ENCODE measurements at places on chromosomes 7 and 10.

DNA sequence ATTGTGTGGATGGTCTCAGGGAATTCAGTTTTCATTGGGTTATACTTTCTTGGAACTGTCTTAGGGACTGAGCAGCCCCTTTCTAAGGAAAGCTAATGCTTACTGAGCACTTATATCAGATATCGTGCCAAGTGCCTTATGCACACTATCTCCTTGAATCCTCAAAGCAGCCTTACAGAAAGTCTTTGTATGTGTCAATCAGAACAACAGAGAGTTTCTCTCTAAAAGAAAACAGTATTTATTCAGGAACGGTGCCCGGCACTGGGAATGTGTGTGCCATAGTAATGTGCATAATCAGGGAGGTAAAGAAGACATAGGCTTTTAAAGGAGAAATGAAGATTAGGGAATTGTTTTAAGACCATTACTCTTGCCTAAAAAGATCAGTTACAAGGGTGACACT lies 17.3 kb downstream of the ANTXRL start:
- DNase-seq, result no peak

- DNase-seq, result no peak
These were observed 124.6 kb downstream of the AUTS2 start for GRCh38 chr7:69722843-69723242.

DNA sequence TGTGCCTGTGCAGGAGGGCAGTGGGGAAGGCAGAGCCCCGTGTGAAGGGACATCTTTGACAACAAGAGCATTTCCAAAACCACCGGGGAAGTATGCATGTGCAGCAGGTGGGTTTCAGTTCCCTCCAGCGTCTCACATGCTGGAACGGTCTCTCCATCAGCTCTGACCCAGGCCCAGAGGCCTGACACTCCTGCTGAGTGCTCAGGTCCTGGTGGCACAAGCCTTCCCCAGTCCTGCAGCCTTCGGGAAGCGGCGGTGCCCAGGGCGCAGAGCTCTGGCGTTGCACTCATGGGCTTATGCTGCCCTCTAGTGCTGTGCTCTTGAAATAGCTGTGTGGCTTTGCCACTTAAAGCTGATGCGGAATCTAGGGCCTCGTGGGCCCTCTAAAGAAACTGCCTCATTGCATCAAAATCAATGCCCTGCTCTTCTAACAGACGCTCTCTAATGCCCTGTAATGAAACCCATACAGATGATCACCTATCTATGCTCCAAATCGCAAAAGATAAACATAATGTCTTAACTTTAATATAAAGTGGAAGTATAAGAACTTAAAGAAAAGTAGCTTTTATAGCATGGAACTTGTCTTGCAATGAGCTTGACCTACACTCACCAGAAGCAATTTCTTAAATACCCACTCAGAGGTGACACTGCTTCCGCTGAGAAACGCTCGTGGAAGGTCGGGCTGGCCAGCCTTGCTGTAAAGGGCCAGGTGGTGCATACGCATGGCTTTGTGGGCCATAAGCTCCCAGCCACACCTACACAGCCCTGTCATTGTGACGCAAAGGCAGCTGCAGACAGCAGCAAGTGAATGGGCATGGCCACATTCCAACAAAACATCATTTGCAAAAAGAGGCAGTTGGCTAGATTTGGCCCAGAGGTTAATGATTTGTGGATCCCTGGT lies 38.6 kb downstream of the CLRN3 start:
- no peak for DNase-seq

DNA sequence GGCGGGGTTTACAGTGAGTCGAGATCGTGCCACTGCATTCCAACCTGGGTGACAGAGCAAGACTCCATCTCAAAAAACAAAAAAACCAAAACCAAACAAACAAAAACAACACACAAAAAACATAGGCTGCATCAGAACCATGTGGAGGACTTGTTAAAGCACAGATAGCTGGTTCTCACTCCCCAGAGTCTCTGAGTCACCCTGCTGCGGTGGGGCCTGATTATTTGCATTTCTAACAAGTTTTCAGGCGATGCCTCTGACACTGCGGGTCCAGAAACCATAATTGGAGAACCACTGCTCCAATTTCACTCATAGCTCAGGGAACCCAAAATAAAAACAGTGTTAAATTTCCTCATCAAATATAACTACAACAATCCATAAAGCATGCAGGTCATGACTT lies 816.7 kb downstream of the MAGI2 start:
- no peak for DNase-seq

- DNase-seq, result no peak
These were observed 516.5 kb upstream of the KLF6 start for GRCh38 chr10:4301291-4302045.

- DNase-seq, result no peak
These were observed 129.6 kb downstream of the PRPF18 start for GRCh38 chr10:13716081-13717071.

DNA sequence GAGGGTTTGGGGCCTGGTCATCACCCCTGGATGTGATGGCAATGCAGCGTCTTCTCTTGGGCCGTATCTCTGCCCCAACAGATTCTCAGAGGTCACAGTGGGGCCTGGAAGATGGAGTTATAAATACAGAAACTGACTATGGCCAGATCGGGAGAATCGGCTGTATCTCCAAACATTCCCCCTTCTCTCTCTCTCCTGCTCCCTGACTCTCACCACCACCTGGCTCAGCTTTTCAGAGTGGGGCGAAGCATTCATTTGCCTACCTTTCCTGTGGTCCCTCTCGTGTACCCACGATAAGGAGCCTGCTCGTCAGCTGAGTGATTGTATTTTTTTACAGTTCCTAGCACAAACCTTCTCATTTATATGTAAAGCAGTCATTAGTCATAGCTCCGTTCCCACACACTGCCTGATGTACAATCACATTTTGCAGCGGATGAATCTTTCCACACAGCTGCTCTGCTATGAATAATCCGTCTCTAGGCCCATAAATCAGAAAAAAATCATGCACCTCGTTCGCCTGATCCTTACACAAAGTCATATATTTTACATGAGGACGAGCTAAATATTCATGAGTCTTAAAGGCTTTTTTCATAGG lies 23.2 kb upstream of the BTRC start:
- DNase-seq, result no peak

GRCh38 chr10:36248304-36248981 lies 606.3 kb upstream of the FZD8 start:
- DNase-seq, result no peak

GRCh38 chr7:128108129-128108528 lies 76.9 kb upstream of the LRRC4 start:
- DNase-seq, result no peak

- no peak for DNase-seq
These were observed 96.1 kb downstream of the RELN start for GRCh38 chr7:103893350-103893749.

GRCh38 chr7:54955296-54955695 lies 63.5 kb upstream of the EGFR start:
- no peak for DNase-seq

DNA sequence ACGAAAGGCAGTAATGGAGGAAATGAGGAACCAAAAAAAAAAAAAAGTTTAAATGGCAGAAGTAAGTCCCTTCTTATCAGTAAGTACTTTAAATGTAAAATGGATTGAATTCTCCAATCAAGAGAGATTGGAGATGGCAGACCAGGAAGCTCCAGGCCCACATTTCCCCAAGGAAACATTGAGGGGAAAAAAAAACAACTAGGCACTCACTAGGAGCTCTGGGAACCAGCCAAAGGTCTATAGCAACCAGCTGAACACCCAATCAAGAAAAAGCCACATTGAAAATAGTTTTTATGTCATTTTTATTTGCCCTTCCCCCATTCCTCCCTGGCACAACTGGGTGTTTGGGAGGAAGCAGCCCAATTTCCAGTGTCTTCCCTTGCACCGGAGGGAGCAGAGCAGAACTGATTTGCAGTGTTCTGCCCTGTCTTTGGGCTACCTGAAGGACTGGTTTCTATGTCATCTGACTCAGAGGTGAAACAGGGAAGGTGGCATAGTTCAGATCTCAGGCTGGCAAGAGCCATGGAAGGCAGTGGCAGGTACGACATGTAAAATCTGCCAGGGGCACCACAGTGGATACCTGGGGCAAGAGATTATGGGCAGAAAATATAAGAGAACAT lies 121.9 kb downstream of the SMURF1 start:
- DNase-seq, result no peak

DNA sequence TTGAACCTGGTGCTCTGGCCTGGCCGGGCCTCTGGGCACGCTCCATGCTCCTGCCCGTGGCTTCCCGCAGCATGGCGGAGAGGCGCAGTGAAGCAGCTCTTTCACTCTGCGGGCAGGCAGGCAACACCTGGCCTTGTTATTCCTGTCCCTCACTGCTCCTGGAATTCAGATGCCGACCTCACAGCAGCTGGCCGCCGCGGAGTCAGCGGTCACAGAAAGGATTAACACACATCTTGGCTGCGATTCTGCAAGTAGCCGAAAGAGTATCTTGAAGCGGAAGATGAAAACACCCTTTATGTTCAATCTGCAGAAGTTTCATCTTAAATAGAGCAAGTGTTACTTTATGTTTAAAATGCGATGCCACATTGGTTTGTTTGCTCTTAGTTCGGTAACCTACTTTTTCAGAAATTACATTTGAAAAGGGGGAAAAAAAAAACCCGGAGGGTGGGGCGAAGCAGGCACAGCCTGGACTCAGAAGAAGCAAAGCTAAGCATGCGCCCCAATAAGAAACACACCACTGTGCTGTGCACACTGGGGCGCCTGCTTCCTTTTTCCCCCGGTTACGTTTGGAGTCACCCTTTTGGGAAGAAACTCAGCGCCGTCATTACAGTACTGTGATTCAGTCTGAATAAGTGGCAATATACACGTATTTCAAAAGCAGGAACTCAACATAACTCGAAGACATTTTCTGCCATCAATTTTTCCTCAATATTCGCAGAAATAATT lies 42.3 kb downstream of the BRI3 start:
- DNase-seq, result no peak

- no peak for DNase-seq
These were observed 10.3 kb downstream of the EPHB6 start for GRCh38 chr7:142864980-142865747.

All from cerebellar nuclear complex (tissue), 1 donor.